ENCODE measurements at places on chromosomes 2 and 18.

GRCh38 chr2:33804155-33804554, 205.1 kb upstream of the FAM98A start:
- no peak for DNase-seq

GRCh38 chr2:86788881-86789686, 1.6 kb downstream of the CD8A start:
- no peak for DNase-seq

DNA sequence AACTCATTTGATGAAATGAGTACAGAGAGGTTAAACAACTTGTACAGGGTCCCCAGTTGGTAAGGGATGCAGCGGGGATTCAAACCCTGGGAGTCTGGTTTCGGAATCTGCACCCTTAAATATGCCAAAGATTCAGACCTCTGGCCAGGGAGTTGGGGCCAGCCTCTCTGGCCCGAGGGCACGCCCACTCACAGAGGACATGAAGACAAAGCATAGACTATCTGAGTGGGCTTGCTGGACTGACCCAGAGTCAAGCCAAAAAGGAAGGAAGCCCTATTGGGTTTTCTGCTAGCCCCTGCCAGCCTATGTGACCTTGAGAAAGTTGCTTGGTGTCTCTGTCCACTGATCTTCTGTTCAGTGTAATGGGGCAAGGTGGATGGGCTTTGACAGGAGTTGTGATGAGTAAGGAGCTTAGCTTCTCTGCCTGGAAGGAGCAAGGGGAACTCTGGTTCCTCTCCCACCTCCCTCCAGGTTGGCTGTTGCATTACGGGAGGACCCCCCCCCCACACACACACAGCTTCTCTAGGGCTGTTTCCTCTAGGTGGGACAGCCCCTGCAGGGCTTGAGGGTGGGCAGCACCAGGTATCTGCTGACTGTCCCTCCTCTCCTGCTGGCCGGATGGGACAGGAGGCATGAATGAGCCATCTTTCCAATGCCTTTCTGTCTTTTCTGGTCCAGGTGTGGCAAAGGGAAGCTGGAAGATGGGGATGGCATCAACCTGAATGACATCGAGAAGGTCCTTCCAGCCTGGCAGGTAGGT, 131.3 kb downstream of the CTIF start:
- DNase-seq: no peak

- DNase-seq: no peak
Observed at GRCh38 chr2:230907361-230908091, 17.5 kb downstream of the GPR55 start.

DNA sequence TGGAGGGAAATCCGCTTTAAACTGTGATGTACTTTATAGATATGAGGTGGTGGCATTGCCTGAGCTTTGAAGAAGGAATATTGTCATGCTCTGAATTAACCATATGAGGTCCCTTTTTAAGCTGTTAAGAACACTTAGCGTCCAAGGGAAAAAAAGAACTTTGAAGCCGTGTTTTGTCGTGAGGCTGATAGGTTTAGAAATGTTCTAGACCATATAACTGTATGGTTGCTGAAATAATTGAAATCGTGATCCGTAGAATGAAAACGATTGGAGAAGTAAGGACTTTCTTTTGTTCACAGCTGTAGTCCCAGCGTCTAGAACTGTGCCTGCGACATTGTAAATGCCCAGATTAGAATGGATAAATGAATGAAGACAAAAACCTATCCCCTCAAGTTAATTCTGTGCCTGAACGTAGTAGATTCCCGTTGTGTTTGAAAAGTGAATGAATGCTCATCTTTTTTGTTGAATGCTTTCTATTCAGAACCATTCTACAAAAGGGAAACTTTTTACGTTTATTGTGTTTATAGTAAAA, 1.5 kb downstream of the SMCHD1 start:
- no peak for DNase-seq

DNA sequence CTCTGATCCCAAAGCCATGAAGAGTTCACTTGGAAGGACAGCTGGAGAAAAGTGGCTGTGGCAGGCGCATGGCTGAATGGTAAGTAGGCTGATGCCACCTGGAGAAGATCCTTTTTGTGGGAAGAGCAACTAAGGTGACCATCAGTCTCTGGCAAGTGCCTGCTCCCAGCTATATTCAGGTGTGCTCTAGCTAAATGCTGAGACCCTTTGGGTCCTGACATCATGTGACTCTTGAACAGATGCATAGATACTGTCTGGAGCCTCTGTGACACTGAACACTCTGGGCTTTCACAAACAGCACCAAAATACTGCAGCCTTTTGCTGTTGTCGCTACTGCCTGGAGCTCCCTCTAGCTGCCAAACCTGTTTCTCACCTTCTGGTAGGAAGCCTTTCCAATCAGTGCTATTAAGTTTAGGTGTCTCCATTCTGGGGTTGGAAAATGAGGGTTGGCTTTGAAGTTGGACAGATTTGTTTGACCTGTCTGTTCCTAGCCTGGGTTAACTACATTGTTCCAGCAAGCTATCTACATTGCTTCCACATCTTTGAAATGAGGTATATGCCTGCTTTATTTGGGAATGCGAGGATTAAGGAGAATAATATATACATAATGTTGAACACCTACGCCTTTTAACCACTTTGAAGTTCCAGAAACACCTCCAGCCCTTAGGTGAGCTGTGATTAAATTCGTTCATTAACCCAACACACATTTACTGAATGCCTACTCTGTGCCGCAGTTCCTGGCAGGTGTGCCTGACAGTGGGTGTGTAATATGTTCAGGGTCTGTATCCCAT, 3.1 kb downstream of the EGR4 start:
- DNase-seq: peak; percentile 5

- no peak for DNase-seq
Observed at GRCh38 chr2:216057688-216058193, 23.9 kb downstream of the PECR start.

- DNase-seq: no peak
Observed at GRCh38 chr2:73896362-73897239, 3.8 kb downstream of the ACTG2 start.

GRCh38 chr2:8394131-8394530, 287.7 kb upstream of the ID2 start:
- DNase-seq: no peak

GRCh38 chr2:150370561-150370960, 116.9 kb downstream of the RND3 start:
- no peak for DNase-seq

DNA sequence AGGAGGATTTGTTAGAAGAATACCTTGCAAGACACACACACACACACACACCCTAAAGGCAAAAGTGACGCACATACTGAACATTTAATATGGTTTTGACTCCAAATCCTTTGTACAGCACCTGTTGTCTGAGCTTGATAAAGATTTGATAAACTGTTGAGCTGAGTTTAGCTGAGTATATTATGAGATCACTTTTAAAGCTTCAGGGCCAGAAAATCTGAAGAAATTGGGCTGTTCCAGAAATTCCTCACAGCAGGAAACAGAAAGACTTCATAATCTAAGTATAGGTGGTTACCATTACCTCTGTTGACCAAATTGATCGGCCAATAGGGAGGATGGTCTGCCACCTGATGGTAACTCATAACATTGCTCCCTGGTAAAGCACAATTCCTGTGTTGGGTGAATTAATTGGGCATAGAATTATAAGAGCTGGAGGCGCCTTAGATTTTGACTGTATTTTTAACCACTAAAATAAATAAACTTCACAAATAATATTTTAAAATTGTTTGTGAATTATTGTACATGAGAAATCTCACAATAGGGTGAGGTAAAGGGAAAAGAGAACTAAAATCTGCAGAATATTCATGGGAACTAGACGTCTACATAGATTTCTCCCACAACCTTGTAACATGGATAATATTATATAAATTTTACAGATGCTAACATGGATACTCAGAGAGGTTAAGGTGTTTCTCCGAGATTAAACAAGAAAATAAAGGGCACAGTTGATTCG, 21.8 kb upstream of the RPIA start:
- peak; percentile 58 for DNase-seq

- DNase-seq: no peak
Observed at GRCh38 chr2:120620025-120620793, 115.5 kb upstream of the GLI2 start.

DNA sequence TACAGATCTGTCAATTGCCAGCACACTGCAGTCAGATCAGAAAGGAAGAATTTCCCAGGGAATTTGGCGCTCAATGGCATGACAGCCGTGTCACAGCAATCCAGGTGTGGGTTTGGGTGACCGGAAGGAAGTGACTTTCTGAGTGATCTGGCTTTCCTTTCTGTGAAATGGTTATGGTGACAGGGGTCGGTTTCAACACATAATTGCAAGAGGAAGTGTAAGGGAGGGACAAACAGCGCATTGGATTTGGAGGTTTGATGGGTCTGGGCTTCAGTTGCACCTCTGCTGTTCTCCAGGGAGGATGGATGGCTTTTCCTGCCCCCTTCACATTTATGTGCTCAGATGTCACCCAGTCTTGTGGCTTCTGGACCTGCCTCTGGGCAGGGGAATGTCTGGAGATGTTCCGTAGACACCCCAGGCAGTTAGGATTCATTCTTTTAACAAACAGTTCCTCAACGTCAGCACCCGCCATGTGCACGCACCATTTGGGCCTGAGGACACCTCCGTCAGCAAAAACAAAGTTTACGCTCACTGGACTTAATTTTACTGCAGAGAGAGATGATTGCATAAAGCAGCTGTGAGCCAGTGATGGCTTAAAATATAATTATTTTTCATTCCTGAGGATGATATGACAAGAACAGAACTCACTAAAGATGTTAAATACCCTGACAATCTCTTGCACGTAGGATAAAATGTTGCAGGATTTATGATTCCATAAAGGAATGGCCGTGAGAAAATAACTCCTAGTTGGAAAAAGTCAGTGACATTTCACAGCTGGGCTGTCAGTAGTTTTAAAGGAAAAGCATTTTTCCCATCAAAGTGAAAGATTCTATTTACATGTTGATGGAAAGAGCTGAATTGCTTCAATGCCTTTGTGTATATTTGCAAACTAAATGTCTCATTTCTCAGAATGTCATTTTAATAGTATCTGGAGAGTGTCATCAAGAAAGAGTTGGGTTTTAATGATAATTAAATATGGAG, 36.9 kb downstream of the MBP start:
- no peak for DNase-seq

DNA sequence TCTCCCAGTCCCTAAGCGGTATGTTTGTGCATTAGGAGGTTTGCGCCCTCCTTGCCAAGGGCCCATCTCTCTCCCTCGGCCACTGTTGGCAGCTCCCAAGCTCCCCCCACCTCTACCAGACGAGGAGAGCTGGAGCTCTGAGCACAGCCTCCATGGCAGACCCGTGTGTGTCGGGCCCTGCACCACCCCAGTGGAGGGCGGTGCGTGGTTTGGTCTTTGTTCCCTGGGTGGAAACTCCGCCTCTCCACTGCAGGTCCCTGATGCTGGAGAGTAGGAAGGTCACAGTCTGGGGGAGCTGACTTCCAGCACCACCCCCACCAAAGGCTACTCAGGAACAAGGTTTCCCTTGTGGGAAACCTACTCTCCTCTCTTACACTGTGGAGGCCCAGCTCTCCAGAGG, 162.6 kb upstream of the FHL2 start:
- no peak for DNase-seq

GRCh38 chr2:201264472-201265173, 4.3 kb downstream of the CASP8 start:
- DNase-seq: no peak

GRCh38 chr2:47072018-47072691, 83.0 kb downstream of the STPG4 start:
- no peak for DNase-seq

- DNase-seq: no peak
Observed at GRCh38 chr2:169808221-169808620, 9.6 kb downstream of the SSB start.

- DNase-seq: peak; percentile 53
Observed at GRCh38 chr2:227862227-227862740, 9.1 kb upstream of the DAW1 start.

GRCh38 chr2:234218266-234219045, 168.0 kb downstream of the SPP2 start:
- DNase-seq: no peak

DNA sequence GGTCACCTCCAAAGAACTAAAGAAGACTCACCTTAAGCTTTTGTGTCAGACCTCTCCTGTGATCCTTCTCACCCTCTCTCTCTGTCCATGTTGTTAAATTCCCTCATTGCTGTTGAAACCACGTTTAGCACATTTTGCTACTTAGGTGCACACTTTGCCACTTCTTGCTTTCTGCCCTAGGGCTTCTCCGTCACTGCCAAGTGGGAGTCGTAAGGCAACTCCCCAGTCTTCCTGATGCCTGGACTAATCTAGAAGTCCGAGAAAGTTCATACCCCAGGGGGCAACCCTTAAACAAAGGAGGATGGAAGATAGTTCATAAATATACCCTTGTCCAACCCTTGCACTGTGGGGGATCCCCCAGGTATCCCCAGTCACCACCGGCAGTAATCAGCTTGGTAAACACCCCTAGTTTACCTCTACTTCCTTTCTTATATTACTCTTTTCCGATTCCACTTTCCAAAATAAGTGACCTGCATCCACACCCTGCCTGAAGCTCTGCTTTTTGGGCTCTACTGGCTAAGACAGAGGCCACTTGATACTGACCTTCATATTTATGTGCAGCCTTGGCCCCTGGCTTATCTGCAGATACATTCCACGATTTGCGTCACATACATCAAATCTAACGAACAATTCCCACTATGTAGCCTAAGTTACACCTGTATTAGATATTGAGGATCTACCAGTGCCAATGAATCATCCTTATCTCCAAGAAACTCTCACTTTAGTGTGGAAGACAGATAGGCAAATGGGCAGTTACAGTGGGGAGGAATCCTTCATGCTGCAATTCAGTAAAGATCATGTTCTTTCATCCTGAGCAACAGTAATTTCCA, 776.2 kb downstream of the RNF144A start:
- DNase-seq: no peak

GRCh38 chr2:127776122-127776780, 34.7 kb downstream of the WDR33 start:
- DNase-seq: no peak

DNA sequence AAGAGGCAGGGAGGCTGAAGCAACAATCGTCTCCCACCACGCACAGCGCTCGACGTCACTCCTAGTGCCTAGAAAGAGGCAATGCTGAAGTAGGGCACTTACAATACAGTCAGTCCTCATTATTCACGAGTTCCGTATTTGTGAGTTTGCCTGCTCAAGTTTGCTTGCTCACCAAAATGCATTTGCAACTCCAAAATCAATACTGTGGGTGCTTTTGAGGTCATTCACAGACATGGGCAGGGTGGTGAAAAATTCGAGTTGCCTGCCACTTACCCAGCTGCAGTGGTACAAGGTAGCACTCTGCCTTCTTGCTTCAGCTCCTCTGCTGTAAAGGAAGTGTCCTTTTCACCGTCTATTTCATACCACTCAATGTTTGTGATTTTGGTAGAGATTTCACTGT, 113.7 kb upstream of the NCK2 start:
- no peak for DNase-seq

DNA sequence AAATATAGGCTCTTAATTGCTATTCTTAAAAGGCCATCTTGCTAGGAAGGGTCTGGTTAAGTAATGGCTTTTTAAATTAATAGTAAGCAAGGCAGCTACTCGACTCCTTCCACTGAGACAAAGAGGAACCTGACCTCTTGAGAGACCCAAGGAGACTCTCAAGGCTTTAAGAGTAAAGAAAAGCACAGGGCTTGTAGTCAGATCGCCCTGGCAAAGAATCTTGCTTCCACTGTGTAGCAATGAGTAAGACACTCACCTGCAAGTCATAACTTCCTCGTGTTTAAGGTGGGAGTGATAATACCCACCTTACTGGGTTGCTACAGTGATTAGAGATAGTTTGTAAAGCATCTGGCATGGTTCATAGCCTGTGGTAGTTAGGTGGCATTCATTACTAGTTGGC, 274.5 kb downstream of the TSN start:
- no peak for DNase-seq

GRCh38 chr18:6942742-6943141, 174.9 kb downstream of the LAMA1 start:
- DNase-seq: no peak
